ENCODE measurements at places on chromosomes 2 and 18.

GRCh38 chr18:389658-390357 lies 110.7 kb downstream of the COLEC12 start:
- no peak for DNase-seq

- DNase-seq = no peak
Observed at GRCh38 chr2:112198780-112199179, 56.1 kb downstream of the ZC3H8 start.

GRCh38 chr2:130882111-130882690 lies 45.5 kb downstream of the ARHGEF4 start:
- DNase-seq = no peak

DNA sequence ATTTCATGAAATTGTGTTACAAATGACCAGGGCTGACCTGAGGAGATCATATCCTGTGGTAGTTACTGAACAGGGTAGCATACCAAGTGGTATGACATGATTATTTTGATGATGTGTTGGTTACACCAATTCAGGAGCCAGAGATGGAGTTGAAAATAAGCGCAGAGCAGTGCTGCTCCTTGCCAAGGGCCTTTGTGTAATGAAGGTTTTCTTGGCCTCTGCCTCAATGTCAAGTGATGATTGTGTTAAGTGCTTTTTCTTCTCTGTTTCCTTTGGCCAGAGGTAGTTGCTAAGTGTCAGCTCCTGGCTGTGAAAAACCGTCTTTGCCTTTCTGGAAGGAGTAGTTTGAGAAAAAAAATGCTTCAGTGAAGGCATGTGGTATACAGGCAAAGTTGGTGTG lies 131.2 kb downstream of the CERS6 start:
- no peak for DNase-seq

GRCh38 chr2:45132551-45132950 lies 123.3 kb upstream of the SIX2 start:
- no peak for DNase-seq

- DNase-seq = no peak
Observed at GRCh38 chr18:33594799-33595198, 16.8 kb downstream of the ASXL3 start.

- no peak for DNase-seq
Observed at GRCh38 chr2:236889791-236890704, 195.6 kb upstream of the COPS8 start.

DNA sequence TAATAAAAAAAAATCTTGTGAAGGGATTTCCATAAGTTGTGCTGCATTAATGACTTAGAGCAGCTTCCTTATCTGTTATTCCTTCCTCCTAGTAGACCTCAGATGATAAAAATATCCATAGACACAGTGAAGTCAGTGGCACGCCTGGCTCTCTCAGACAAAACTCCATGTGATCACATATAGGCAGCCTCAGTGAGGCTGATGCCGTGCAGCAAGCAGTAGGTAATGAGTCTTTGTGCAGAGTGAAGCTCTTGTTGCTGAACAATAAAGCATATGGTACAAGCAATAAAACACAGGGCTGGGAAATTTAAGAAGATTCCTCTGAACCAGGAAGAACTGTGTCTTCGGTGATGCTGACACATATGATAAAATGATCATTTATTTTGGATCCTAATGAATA lies 102.7 kb downstream of the CSRNP3 start:
- no peak for DNase-seq

DNA sequence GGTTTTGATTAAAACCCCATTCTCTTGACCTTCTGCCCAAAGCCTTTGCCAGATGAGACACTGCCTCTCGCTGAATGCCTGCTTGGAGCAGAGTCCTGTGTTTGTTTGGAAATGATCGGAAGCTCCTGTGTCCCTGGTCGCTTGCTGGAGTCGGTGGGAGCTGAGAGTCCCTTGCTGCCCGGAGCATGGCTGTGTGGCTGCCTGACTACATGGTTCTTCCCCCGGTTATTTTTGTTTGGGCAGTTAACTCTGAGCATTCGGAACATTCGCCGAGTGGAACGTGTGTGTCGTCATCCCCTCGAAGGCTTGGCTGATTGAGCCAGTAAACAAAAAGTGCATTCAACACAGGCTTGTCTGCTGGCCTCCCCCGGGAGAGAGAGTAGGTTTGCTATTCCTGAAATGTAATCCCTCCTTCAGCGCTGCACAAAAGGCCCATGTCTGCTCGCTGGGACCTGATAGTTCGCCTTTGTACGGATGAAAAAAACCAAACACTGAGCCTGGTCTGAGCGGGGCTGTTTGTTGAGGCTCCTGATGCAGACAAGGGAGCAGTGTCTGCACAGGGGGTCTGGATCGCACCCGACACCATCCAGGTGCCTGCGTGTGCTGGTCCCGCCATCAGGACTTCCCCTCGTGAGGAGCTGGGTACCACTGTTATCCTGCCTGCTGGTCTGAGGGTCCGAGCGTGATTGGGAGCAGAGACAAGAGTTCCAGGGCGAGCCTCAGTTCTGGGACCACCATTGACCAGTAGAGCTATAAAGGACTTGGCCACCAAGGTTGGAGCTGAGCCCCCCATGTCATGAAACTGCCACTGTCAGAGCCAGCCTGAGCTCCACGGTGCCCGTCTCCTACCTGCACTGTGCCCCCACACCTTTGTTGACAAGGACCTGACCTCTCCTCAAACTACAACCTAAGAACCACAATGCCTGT lies 83.8 kb downstream of the AGAP1 start:
- no peak for DNase-seq

GRCh38 chr18:35043207-35043606 lies 2.0 kb downstream of the MAPRE2 start:
- no peak for DNase-seq

GRCh38 chr18:4144201-4144600 lies 310.9 kb downstream of the DLGAP1 start:
- no peak for DNase-seq

- DNase-seq = no peak
Observed at GRCh38 chr2:239866350-239866749, 158.8 kb downstream of the NDUFA10 start.

- DNase-seq = no peak
Observed at GRCh38 chr2:86603905-86604304, 19.8 kb downstream of the RNF103 start.

DNA sequence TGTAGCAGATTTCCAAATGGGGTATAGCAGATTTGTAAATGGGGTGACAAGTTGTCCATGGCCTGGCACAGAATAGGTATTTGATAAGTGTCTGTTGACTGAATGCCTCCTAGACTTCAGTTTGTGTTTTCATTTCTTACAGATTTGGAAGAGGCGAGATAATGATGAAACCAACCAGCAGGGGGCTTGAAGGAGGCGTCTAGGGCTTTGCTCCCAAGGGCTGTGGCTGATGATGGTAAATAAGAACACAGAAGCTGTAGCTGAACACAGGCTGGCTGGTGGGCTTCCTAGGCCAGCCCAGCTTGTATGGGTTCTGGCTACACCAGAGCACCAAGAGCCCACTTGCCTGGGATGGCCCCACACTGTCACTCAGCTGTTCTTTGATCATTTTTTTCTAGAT lies 19.4 kb downstream of the SFTPB start:
- no peak for DNase-seq

DNA sequence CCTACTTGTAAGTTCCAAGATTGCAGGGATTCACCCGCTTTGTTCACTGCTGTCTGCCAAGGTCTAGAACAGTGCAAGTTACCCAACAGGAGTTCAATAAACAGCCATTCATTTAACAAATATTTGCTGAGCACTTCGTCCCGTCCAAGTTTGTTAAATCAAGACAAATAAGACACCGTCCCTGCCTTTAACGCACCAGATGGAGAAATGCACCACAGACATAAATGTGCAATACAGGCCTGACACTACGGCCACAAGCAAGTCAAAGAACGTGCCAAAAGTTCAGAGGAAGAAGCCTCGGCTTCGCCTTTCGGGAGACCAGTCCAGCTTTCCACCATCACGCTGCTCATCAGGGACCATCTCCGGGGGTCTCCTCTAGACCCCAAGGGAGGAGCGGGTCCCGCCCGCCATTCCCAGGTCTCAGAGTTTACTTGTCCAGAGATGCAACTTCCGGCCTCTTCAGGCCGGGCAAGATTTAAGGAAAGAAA lies 429 bp downstream of the C2orf76 start:
- no peak for DNase-seq

- no peak for DNase-seq
Observed at GRCh38 chr2:102704531-102704930, 57.3 kb upstream of the TMEM182 start.

- no peak for DNase-seq
Observed at GRCh38 chr2:225398372-225398771, 1.1 kb upstream of the NYAP2 start.

DNA sequence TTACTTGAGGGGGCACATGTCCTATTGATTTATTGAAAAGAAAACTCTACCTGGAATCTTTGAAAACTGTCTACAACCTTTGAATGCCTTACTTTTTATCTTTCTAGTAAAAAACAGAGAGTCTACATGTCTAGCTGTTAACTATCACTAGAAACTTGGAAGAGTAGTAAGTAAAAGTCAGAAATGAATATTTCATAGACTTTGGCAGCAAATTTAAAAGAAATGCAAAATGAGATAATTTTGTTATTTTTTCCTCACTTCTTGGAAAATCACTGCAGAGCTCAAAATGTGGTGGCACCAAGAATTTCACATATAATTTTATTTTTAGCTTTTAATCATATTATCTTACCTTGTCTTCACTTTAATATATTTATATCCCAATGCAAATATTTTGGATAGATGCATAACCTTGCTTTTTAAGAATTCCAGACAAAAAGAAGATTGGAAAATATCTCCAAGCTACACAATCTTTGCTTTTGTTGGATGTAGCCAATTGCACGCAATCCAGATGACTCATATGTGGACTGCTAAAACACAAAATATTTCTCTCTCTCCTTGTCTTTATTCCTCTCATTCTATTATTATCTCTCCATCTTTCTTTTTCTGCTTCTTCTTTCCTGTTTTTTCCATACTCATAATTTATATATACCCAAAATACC lies 92.2 kb upstream of the DSEL start:
- DNase-seq = no peak

- DNase-seq = no peak
Observed at GRCh38 chr2:28325567-28326468, 66.8 kb upstream of the FOSL2 start.

DNA sequence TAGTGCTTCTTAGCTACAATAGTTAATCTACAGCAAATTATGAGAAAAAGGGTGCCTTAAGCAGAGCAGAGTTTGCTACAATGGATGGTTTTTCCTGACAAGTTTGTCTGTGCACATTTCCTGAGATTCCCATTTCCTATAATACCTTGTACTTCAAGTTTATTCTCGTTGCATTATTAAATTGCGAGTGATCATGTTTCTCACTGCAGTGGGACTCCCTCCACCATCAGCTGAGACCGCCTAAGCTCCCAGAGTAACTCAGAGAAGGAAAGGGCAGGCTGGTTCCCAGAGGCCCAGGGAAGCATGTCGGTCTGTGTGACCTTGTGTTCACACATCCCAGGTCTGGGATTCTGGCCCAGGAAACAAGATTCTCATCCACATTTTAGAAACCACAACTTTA lies 162.1 kb downstream of the ARL4C start:
- no peak for DNase-seq

GRCh38 chr2:7915302-7916091 lies 766.4 kb upstream of the ID2 start:
- DNase-seq = no peak

GRCh38 chr2:174761837-174762236 lies 2.4 kb downstream of the CHRNA1 start:
- DNase-seq = no peak

- DNase-seq = no peak
Observed at GRCh38 chr2:55176094-55176415, 56.0 kb downstream of the CLHC1 start.

GRCh38 chr2:120490091-120490798 lies 144.3 kb downstream of the INHBB start:
- DNase-seq = no peak

DNA sequence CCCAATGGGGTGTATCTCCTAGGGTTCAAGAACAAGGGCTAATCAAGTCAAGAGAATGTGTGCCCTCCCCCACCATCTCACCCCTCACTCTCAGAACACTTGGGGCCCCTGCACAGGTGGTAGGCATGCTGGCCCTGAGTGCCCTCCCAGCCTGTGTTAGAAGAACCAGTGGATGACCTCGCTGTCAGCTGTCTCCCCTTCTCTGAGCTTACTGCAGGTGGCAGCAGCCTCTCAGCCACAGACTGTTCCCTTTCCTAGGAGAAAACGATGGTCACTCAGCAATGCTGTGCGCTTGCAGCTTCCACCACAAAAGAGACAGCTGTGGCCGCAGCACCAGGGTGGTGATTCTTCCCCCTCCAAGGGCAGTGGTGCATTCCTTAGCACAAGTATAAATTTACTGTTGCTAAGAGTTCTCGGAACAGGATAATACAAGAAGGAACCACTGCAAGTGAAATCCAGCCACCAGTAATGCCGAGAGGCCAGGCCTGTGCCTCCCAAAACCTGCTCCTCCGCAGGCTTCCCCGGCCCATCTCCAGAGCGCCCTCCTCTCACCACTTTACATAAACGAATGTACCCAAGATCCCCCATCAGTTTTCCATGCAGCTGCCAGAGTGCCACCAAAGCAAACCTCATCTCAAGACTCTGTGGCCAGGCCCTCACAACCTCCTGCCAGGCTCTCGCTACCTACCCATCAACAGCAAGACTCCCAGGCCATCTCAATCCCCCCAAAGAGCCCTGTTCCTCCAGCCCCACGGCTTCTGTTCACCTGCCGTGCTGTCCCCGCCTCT lies 935 bp upstream of the RAMP1 start:
- DNase-seq = no peak

- DNase-seq = no peak
Observed at GRCh38 chr2:191245046-191245868, at the start of gene MYO1B. TSS of gene MYO1B (plus strand) at chr2:191245404. CDS start at chr2:191276896, 31,492 bp downstream.

DNA sequence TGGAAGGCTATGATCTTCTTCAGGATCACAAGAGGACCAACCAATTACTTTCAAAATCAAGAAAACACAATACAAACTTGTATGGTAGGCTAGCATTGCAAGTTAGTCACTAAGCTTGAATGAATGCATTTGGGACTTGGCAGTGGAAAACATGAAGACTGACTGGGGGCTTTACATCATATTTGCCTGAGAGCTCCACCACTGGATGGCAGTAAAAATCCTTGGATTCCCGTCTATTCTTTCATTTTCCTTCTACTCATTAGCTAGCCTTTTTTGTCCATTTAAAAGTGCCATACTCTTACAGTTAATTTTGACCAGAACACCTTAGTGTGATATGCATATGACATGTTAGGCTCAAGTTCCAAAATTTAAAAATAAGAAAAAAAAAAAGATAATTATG lies 63.5 kb upstream of the RASGRP3 start:
- DNase-seq = no peak

DNA sequence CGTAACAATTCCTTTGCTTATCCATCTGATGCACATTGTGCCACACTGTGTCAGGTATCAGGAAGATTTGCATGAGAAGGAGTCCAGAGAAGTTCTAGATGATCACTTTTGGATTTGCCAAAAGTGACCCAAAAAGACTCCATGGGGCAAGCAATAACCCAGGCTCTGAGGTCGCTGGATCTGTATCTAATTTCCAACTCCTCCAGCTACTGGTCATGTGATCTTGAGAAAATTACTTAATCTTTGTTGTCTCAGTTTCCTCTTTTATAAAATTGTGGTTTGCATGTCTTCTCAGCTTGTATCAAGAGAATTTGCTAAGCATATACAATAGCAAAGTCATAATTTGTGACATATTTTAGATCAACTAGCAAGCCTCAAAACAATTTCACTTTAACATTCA lies 61.3 kb upstream of the ITGA4 start:
- no peak for DNase-seq

Measured in activated CD8-positive, alpha-beta memory T cell treated with anti-CD3 and anti-CD28 coated beads for 1 hour (primary cell).